Urothelium cell line (cell line): ENCODE measurements at places on chromosomes 7 and 10.

- DNase-seq = no peak
Observed at GRCh38 chr10:74083304-74083703, 67.3 kb downstream of the AP3M1 start.

- peak; percentile 78 for DNase-seq
Observed at GRCh38 chr10:4704034-4704545, 121.9 kb upstream of the AKR1E2 start.

- no peak for DNase-seq
Observed at GRCh38 chr10:37732685-37733084, 124.7 kb downstream of the ZNF248 start.

DNA sequence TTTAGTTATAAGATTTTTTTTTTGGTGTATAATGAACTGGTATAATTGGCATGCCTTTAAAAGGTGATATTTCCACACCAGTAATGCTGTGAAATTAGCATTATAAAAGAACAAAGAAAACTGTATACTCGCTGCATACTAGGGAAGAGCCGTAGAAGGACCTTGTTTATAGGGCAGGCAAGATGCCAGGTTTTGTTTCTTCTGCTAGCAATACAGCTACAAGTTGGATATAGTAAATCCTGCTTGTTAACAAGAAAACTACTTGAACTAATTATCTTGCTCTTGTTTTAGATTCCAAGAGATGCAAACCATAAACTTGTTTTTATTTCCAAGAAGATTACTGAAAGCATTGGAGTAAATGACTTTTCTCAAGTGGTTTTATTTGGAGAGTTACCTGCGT is 1.9 kb downstream of the DNAH11 start:
- DNase-seq = no peak

DNA sequence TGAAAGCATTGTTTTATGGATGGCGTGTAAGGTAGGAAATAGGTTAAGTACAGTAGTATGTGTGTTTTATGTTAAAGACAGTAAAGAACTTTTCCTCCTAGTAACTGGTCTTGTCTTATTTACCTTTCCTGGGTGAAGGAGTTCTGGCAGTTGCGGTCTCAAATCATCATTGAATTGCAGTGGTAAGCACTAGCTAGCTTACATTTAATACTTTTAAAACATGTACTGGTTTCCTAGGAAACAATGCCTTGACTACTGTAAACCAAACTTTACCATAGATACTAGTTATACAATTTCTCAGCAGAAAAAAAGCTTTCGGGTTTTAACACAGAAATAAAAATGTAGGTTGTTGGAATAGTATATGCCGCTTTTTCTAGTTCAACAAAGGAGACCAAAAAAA is 37.7 kb downstream of the PRKG1 start:
- DNase-seq = no peak

GRCh38 chr10:132911786-132912097 is 30.6 kb downstream of the CFAP46 start:
- no peak for DNase-seq

DNA sequence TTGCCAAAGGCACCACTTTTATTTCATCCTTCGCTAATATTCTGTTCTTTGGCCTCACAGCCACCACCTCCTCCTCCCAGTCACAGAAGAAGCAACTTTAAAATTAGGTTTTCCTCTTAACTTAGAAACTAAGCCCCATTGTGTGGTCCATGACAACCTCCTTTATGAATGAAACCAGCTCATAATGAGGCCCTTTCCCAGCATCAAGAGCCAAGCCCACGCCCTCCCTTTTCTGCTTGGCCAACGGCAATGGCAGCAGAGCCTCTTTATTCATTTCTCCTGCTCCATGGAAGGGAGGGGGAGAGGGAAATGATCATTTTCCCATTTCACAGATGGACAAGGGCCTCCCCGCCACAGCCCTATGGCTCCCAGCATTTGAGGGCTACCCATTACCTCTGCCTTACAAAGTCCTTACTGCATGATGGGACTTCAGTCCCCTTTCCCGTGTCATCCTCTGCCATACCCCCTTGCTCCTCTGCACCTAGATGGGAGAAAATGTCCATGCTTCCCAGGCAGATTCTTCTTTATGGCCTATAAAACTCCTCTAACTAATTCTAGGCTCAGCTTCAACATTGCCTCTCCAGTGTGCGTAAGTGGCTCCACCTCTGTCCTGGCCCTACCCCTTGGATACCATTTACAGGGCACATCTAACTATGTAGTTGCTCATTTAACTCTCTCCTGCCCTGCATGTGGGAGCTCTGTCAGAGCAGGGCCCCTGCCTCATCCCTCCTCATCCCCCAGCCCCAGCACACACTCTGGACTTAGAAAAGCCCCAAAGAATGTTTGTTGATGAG is 475.5 kb downstream of the RPS24 start:
- no peak for DNase-seq

DNA sequence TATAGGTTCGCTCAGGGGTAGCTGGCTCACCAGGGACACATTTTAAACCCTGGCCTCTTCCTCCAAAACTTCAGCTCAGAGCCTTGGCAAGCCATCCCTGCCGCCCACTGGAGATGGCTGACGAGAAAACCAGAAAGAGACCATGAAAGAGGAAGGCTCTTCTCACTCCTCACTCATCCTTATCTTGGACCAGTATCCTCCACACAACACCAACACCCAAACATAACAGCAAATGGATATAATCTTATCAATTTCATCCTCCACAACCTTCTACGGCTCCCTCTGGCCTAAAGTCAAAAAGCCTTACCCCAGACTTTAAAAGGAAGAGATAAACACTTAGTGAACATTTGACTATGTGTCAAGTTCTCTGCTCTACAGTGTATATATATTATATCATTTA is 26.9 kb downstream of the DLG5 start:
- DNase-seq = no peak

DNA sequence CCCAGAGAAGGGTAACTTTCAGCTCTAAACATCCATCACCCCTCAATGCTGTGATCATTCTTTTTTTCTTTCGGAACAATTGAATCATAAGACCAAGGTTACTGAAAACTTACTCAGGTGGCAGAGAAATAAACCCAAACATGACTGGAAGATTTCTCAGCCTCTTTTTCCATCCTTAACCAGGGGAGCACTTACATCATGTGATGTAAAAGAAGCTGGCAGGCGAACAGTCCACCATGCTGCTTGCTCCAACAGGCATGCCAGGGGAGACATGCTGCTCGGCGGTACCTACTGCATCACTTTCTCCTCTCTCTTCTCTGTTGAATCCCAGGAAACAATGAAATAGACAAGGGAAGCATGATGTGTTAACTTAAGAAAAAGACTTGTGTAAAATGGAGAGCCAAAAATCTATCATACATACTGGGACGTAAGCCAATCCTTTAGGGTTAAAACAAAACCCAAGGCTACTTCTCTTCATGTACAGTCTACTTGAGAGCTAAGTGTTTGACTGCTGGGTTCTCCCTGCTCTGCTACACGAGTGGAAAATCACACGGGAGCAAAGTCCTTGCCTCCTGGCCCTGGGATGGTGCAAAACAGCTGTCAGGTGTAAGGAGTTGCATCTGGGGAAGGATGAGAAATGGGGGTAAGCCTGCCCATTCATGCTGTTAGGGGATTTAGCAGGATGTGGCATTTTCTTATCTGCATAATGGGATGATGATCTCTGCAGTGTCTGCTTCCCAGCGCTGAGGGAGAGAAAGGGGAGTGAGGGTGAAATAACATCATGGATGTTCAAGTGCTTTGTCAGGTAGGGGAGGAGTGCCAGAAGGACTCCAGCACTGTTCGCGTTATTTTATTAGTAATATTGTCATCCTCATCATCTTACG is 64.3 kb upstream of the ZNF438 start:
- no peak for DNase-seq

DNA sequence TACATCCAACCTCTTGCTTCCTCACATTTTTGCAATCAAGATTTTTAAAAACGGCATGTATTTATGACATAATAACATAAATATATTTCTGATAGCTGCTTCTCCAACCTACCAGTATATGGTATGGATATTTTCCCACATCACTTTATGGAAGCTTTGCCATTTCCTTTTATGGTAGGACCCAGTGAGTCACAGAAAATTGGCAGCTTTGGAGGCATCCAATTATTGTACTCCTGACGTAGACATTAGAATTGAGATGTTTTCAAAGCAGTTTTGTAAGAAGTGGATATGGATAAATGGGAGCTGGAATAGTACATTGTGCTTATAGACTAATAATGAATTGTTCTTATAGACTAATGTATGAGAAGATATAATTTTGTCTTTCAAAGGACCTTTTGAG is 23.8 kb upstream of the BICC1 start:
- no peak for DNase-seq

- no peak for DNase-seq
Observed at GRCh38 chr10:31143331-31143935, 111.8 kb upstream of the ZNF438 start.

DNA sequence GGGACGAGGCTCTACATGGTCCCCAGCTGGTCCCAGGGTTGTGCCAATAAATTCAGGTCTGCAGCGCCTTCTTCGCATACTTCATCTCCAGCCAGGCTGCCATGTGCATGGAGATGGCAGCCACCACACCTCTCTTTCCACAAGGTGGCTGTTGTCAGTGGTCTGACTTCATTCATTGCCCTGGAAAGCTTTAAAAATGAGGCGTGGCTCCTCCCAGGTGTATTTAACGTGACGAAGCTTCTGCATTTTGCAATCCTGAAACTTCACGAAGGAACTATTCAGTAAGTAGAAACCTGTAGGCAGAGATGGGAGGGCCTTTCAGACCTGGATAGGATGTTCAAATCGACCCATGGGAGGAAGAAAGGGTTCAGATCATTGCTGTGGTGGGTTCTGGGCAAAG is 53.7 kb downstream of the PFKFB3 start:
- no peak for DNase-seq

GRCh38 chr7:133331861-133332260 is 79.0 kb downstream of the EXOC4 start:
- DNase-seq = no peak

DNA sequence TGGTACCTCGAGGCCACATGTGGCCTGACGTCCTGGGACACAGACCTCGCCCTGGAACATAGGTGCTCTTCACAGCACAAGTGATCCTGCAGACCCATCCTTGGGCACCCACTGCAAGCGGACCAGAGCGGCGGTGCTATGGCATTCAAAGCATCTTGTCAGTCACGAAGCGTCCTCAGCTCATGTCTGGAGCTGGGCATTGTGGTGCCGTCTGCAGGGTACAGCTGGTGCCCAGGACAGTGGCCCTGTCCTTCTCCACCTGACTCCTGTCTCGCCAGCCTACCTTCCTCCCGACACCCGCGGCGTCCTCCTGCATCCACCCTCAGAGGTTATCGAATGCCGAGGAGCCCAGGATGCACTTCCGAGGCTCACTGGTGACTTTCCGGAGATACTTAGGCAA is 26.5 kb downstream of the ADGRA1 start:
- DNase-seq = no peak

DNA sequence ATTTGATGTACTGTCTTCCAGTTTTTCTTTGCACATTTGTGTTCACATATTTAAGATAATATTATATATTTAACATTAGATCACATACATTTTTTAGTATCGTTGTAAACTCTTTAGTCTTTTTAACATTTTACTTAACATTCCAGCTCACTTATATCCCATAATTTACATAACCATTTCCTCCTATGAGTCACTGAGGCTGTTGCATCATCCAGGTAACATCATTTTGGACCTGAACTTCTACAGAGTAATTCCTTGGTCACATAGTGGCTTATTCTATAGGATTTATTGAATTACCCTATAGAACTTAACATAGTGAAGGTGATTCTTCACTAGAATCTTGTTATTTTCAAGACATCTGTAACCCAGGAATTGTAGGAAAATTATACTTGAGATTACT is 194.4 kb downstream of the POU6F2 start:
- no peak for DNase-seq

GRCh38 chr10:51706225-51706624 is 6.8 kb upstream of the CSTF2T start:
- no peak for DNase-seq

GRCh38 chr7:68364886-68365625 is 1233.2 kb upstream of the AUTS2 start:
- DNase-seq = no peak

DNA sequence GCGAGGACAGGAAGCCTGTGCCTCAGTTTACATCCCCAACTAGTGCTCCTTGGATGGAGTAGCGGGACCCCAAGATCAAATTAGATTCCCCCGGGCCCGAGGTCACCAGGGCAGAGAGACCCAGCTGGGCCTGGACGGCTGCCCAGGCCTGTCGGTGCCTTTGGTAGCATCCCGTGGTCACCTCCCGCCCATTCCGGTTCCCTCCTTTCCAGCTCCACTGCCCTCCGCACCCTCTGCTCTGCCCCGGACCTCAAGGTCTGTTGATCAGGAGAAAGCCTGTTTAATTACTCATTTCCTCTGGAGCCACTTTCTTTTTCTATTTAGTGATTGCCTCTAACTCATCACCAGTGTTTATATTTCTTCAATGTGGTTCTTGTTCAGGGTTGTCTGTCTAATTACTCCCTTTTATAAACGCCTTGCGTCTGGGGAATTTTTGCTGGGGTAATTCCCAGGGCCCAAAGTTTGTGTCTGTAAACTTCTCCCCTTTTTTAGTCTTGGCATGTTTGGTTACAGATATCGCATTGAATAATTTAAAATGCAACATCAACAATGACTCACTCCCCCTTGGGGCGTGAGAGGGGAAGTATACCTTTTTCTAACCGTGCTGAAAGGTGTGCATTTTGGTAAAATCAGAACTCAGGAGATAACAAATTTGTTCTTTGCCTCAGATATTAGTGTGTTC is 1.9 kb downstream of the FOXK1 start:
- DNase-seq = peak; percentile 62

- no peak for DNase-seq
Observed at GRCh38 chr7:110839866-110840265, 251.1 kb upstream of the LRRN3 start.
